Articular chondrocyte of knee joint (primary cell): ENCODE measurements at places on chromosomes 2 and 18. TPM values are rescaled to one million over a fixed set of nuclear protein-coding genes. Genes with fewer than 3 reads are reported as not detected.

Gene COL6A3
- 1,743 and 2,116 TPM in 2 replicates for total RNA-seq

Gene DRC1
- total RNA-seq: 0.39 and 0.65 TPM in 2 replicates

Gene MARCO
- total RNA-seq: not detected in 2 replicates

Gene RBFA
- 21.3 and 22.1 TPM in 2 replicates for total RNA-seq
